CD4-positive, CD25-positive, alpha-beta regulatory T cell (primary cell): ENCODE measurements at places on chromosomes 5 and 9. TPM values are rescaled to one million over a fixed set of nuclear protein-coding genes. Genes with fewer than 3 reads are reported as not detected.
A peak's percentile ranks its signal among the peaks of the same experiment; 100 is the strongest.

GPRIN1 gene
- 1.9 TPM for total RNA-seq

HK3 gene
- 0.30 TPM for total RNA-seq

SPATA31D4 gene
- total RNA-seq, result not detected

UBE2QL1 gene
- not detected for total RNA-seq

KIF4B gene
- not detected for total RNA-seq

DNA sequence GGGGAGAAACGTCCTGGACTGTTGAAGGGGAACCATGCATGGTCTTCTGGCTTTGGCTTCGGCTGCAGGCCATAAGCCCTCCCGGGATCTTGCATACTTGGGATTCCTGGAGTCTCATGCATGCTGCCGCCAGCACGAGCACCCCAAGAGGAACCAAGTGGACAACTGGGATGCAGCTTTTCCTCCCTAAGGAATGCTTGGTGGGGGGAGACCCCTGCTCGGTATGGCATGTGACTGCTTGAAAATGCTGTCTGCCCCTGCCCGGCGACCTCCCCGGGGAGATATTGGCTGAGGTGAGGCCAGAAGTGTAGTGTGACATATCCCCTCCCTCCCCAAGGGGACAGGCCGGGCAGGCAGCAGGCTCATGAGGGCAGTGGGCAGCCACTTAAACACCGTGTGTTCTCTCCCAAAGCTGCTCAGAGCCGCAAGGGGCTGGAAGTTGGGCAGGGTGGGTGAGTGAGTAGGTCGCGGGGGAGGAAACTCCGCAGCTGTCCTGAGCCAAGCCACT lies 15.7 kb downstream of the TMEM171 start:
- H3K36me3 ChIP-seq, result no peaks in the 10 kb centered on the region
- peaks cover 7% of the 10 kb centered on the region for H3K27me3 ChIP-seq
- H3K27ac ChIP-seq, result no peak overlapping the region
- DNase-seq, result no peak
- H3K4me1 ChIP-seq, result no peaks in the 10 kb centered on the region

- H3K4me1 ChIP-seq, result no peaks in the 10 kb centered on the region
- H3K4me3 ChIP-seq, result no peak overlapping the region
- H3K36me3 ChIP-seq, result no peaks in the 10 kb centered on the region
- no peak for DNase-seq
- no peak overlapping the region for H3K27ac ChIP-seq
Observed at GRCh38 chr5:103829585-103829984, 267.0 kb upstream of the NUDT12 start.

- H3K4me3 ChIP-seq, result no peak overlapping the region
- peaks cover 8% of the 10 kb centered on the region for H3K27me3 ChIP-seq
- H3K4me1 ChIP-seq, result no peaks in the 10 kb centered on the region
- no peak for DNase-seq
- H3K36me3 ChIP-seq, result no peaks in the 10 kb centered on the region
Observed at GRCh38 chr5:73135429-73136054, 15.2 kb downstream of the TMEM171 start.

DNA sequence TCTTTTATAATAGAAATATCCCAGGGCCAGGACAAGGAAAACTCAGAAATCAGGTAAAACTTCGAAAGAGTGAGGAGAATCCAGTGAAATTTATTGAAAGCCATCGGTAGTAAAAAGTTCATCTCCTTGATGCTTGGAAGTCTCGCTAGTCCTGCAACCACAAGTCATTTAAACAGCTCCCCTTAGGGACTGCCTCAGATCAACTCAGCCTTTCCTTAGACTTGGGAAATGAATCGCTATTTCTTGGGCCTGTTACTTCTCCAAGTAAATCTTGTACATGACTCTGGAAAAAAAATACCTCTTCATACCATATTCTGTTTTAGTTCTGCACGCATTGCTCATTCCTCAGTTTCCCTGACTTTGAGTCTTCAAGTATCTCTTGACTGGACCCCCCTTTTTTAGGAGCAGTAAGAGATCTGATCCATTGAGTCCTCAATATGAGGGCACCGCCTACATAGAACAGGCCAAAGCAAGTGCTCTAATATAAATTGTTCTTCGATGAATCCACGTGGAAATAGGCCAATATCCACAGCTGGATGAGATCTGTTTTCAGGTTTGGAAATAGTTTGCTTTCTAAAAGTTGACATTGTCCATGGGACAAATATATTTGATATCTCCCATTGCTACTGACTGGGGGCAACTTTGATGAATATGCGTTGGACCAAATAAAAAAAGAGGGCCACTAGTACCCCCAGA lies 114.2 kb downstream of the PRDM6 start:
- no peak overlapping the region for H3K27ac ChIP-seq
- no peaks in the 10 kb centered on the region for H3K4me1 ChIP-seq
- H3K27me3 ChIP-seq, result no peaks in the 10 kb centered on the region
- H3K36me3 ChIP-seq, result no peaks in the 10 kb centered on the region

DNA sequence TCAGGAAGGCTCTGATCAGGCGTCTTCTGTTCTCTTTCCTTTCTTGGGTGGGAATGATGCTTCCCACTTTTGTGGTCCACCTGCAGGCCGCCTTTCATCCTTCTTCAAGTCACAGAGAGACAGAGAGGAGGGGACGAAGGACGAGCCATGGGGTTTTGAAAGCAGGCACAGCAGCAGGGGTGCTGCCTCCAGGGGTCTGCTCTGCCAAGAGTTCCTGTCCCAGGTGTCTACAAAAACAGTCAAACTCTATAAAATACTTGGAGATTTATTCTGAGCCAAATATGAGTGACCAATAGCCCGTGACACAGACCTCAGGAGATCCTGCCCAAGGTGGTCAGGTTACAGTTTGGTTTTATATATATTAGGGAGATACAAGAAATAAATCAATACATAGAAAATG lies 34.5 kb upstream of the LCP2 start:
- no peaks in the 10 kb centered on the region for H3K36me3 ChIP-seq
- no peak for DNase-seq
- H3K4me1 ChIP-seq, result peaks cover 94% of the 10 kb centered on the region
- H3K27me3 ChIP-seq, result no peaks in the 10 kb centered on the region
- peak overlapping the region; percentile 96 for H3K27ac ChIP-seq

GRCh38 chr9:109770101-109770500 lies 9.9 kb upstream of the PALM2AKAP2 start:
- no peak for DNase-seq
- H3K4me1 ChIP-seq, result no peaks in the 10 kb centered on the region
- no peak overlapping the region for H3K4me3 ChIP-seq
- no peak overlapping the region for H3K27ac ChIP-seq
- no peaks in the 10 kb centered on the region for H3K36me3 ChIP-seq
- peaks cover 8% of the 10 kb centered on the region for H3K27me3 ChIP-seq

- H3K4me3 ChIP-seq, result no peak overlapping the region
- H3K27ac ChIP-seq, result no peak overlapping the region
- no peak for DNase-seq
Observed at GRCh38 chr9:84266087-84266561, 74.4 kb downstream of the SLC28A3 start.

DNA sequence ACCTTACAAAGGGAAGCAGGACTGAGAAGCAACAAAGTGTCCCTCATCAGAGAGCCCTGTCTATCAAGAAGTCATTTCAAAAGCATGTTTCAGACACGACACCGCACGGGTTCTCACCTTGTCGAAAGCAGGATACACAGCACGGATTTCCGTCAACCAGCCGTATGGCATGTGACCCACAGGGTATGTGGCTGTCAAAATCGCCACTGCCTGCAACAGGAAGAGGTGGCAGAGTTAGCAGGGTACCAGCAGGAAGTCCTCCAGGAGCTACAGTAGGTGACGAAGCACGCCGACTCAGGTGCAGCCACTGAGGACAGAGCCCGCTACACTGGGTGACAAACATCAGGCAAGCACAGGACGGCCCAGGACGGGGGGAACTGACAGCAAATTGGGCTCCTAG lies 81.2 kb downstream of the OTULIN start:
- DNase-seq, result peak; percentile 23
- H3K4me3 ChIP-seq, result no peak overlapping the region
- H3K36me3 ChIP-seq, result peaks cover 88% of the 10 kb centered on the region
- H3K27me3 ChIP-seq, result no peaks in the 10 kb centered on the region
- H3K4me1 ChIP-seq, result no peaks in the 10 kb centered on the region

GRCh38 chr9:79672236-79672635 lies 100.5 kb downstream of the TLE4 start:
- no peak for DNase-seq
- no peak overlapping the region for H3K27ac ChIP-seq
- H3K4me3 ChIP-seq, result no peak overlapping the region
- no peaks in the 10 kb centered on the region for H3K27me3 ChIP-seq
- peaks cover 12% of the 10 kb centered on the region for H3K4me1 ChIP-seq
- peaks cover 12% of the 10 kb centered on the region for H3K36me3 ChIP-seq

DNA sequence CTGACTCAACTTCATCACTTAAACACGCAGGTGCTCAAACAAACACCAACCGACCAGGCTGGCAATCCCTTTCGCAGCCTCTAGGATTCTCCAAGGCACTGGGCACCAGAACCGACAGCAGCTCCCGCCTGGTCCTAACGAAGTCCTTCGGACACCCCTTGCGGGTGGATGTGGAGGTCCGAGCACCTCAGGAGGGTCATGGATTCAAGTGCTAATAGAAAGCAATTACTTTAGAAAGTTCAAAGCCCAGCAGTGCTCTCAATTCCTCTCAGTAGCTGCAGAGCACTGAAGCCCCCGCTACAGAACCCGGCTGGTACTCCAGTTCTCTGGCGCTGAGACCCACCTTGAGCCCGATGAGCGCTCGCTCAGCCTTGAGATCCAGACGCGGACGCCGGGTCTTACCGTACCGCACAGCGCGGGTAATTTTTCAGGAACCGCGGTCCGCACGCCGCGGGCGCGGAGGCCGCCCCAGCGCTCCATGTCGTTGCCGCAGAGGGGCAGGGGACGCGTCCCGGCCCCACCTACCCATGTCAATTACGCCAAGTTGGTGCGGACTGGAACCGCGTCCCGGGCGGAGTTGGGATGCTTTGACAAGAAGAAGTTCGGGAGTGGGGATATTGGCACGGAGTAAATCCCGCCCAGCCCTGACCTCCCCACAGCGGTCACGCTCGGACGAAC lies 638 bp downstream of the MARCHF3 start:
- H3K27ac ChIP-seq, result peak overlapping the region; percentile 67
- peak overlapping the region; percentile 65 for H3K4me3 ChIP-seq
- no peaks in the 10 kb centered on the region for H3K36me3 ChIP-seq
- H3K4me1 ChIP-seq, result peaks cover 34% of the 10 kb centered on the region

DNA sequence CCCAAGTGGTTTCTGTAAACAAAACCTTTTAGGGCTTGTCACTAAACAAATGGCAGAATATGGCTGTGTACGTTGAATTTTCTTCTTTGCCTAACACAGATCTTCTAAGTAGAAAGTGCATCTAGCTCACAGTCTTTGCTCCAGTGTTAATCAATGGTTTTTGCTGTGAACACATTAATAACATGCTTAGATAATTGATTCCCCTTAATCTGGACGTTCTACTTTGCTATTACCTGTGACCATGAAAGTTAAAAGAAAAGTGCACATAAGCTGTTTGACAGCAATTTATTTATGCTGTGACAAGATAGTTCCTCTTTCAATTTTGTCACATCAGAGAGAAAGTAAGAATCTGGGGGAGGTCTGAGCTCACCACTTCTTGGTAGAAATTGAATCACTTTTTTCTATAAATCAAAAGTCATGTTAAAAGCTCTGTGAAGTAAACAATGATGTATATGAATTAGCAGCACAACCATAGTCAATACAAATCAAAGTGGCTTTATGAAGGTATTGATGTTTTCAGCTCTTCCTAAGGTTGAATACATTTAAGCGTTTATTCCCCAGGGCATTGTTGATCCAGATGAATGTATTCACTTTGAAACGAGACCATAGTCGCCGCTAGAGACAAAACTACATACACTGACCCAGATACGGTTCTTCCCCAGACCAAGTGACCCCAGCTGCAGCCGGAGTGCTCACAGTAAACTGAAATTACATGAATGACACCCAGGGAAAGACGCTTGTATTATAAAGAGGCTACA lies 174.6 kb upstream of the ZNF608 start:
- no peaks in the 10 kb centered on the region for H3K36me3 ChIP-seq
- H3K4me3 ChIP-seq, result no peak overlapping the region
- DNase-seq, result no peak
